ENCODE measurements at places on chromosomes 7 and 10.

GRCh38 chr7:155398944-155399343, 59.0 kb upstream of the EN2 start:
- peak; percentile 87 for DNase-seq

GRCh38 chr10:55897490-55897921, 463.6 kb downstream of the ZWINT start:
- DNase-seq: no peak

- no peak for DNase-seq
These were observed 9.1 kb downstream of the AHR start for GRCh38 chr7:17307558-17307957.

GRCh38 chr10:31147210-31147608, 115.5 kb upstream of the ZNF438 start:
- no peak for DNase-seq

DNA sequence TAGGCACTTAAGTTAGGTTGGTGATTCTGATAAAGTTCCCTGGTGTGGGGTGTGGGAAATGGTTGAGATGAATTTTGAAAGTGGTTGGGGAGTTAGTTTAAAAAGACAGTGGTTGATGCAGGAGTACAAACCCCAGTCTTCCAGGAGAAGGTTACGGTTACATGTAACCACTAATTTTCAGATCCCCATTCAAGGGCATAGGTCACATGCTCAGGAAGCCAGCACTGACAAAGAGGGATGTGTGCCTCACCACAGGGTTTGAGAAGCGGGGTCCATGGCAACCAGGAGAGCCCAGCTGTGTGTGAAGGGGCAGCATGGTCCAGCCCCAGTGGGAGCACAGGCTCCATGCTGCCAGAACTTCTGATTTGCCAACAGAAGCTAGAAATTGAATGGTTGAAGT, 144.2 kb downstream of the MDFIC start:
- DNase-seq: no peak

DNA sequence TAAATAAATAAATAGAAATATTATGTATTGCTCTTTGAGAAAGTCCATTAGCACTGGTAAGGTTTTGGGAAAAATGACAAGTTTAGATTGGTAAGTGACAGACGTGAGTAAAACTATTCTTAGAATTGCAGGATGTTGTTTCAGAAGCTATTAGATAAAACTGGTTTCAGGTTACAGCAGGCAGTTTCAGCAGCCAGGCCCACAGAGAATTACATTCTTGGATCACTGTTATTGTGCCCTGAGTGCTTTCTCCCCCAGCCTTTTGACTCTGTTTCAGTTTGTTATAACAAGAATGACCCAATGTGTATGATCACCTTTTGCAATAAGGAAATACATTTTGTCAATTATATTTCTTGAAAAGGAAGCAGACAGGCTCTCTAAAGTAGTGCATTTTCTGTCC, 86.5 kb downstream of the DKK1 start:
- DNase-seq: no peak

- no peak for DNase-seq
These were observed 9.4 kb upstream of the CD36 start for GRCh38 chr7:80629023-80629422.

GRCh38 chr7:5613607-5614006, 167.9 kb downstream of the RNF216 start:
- DNase-seq: peak; percentile 31

Data from H7 (cell line).